ENCODE measurements at places on chromosomes 11 and 22.

DNA sequence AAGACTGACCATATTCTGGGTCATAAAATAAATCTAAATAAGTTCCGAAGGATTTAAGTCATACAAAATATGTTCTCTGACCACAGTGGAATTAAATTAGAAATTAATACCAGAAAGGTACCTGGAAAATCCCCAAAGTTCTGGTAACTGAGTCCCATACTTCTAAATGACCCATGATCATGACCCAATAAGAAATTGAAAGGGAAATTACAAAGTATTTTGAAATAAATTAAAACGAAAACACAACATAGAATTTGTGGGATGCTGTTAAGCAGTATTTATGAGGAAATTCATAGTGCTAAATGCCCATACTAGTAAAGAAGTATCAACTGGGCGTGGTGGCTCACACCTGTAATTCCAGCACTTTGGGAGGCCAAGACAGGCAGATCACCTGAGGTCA is 23.4 kb upstream of the IL10RA start:
- DNase-seq = no peak

DNA sequence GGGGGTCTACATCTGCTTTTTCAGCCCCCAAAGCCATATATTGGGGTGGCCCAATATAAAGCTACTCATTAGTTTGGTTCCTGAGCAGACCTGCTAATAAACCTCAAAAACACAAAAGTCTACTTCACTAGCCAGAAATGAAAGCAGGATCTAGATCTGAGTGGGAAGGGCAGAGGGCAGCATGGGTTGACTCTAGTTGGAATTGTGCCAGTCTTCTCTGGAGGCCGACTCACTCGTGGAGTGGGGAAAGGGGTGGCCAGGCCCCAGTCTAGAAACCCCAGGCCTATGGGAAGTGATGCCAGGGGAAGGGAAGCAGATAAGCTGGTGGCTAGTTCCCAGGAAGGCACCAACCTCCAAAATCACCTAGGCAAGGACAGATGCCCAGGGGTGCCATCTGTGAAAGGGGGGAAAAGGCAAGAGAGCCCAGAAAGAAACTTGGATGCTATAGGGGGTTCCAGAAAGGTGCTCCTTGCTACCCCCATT is 5.3 kb downstream of the PATZ1 start:
- no peak for DNase-seq

- no peak for DNase-seq
Observed at GRCh38 chr22:29839039-29839438, 965 bp upstream of the ASCC2 start.

DNA sequence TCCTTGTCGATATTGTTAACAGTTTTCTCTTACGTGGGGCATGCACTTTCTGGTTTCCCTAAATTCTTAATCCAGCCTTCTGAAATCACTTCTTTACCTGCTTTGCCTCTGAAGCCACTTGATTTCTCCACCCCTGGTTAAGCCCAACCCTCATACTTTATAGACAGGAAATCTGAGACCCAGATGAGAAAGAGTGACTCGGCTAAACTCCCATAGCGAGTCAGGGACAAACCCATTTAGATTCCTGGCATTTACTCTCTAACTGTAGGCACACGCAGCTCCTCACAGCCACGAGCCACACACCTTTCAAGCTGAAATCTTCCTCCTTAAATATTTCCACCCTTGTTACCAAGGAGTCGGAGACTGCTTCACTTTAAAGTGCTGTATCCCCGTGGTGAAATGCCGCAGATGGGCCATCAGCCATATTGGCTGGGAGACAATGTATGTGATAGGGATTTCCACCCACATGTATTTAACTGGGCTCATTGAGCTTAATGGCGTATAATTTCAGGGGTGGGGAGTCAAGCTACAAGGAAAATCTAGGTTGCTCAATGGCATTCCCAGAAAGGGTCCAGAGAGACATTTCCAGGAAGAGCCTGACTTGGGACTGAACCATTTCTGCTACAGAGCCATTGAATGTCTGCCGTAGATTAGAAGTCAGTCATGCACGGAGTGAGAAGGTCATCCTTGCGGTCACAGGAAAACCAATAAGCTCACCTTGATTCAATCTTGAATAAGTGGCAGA is 49.9 kb upstream of the GRK3 start:
- DNase-seq = no peak

DNA sequence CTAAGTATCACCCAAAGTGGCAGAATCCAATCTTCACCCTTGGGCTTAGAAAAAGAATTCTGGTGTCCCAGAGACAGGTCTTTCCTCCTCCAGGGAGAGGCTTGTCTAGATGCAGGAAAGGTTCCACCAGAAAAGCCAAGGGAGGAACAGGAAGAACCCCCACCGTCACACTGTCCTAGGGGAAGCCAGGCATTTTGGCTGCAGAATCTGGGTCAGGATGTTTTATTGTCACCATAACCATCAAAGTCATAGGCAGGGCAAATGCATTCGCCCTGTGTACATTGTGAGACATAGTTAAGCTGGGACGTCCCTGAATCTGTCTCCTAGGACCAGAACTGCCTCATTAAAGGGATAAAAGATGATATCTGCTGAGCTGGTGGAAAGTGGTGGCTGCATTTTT is 590.5 kb downstream of the OPCML start:
- no peak for DNase-seq

DNA sequence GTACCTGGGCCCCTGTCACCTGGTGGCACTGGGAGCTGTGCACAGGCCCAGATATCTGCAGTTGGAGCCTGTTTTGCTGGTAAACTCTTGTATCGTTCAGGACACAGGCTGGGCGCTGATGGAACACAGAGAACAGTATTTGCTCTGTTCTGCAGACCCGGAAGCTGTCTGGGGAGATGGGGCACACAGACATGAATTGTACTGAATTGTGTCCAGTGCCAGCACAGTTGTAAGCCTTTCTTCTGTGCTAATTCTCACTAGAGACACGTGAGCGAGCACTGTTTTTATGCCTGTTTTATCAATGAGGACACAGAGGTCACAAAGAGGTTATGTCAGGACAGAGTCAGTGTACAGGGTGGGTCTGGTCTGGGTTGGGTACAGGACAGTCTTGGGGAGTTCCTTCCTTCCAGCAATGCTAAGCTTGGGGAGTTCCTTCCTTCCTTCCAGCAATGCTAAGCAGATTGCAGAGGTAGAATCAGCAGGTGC is 24.4 kb upstream of the ACR start:
- DNase-seq = no peak

GRCh38 chr11:96110302-96110701 is 186.4 kb upstream of the MTMR2 start:
- DNase-seq = no peak

DNA sequence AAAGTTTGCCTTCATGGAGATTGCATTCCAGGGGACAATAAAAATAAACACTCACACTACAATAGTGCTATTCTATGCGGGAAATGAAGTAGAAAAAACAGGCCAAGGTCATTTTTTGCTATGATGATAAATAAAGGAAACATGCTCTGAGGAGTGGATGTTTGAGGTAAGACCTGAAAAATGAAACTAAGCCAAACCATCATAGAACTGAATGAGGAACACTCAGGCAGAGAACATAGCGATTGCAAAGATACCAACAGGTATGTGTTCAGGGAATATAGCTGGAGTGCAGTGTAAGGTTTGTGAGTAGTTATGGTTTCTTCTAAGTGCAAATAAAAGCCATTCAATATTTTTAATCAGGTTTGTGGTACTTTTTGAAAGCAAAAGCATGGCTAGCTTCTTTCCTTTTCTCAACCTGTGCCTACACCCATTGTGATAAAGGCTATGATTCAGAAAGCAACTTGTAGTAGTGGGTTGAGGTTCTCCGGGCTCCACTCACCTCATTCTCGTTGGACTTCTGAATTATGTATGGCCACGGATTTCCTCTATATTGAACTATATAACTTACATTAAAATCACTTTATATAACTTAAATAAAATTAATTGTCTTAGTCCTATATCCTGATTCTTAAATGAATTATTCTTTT is 278.2 kb upstream of the CHORDC1 start:
- no peak for DNase-seq

DNA sequence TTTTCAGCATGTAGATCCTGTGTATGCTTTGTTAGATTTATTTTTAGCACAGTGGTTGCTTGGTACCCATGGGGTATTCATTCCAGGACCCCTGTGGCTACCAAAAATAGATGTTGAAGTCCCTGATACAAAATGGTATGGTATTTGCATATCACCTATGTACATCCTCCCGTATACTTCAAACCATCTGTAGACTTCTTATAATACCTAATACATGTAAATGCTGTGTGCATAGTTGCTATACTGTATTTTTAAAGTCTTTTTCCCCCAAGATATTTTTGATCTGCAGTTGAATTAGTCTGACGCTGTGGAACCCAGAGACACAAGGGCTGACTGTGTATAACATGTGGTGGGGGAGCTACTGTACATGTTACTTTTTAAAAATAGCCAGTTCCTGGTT is 101.1 kb downstream of the ATXN10 start:
- no peak for DNase-seq

DNA sequence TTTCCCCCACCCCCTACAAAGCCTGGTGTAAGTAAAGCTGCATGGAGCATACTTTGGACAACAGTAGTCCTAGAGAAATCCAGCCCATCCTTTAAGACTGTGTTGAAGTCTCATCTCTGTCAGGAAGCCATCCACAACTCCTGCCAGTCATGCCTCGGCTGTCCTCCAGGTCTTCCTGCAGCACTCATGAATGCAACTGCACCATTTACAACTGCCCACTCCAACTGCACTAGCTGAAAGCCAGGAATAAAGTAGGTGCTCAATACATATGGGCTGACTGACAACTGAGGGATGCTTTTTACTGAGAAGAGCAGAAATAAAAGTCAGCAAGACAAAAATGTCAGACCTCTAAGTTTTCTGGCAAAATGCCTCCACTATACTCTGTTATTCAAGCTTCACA is 27.4 kb downstream of the IL18BP start:
- no peak for DNase-seq

DNA sequence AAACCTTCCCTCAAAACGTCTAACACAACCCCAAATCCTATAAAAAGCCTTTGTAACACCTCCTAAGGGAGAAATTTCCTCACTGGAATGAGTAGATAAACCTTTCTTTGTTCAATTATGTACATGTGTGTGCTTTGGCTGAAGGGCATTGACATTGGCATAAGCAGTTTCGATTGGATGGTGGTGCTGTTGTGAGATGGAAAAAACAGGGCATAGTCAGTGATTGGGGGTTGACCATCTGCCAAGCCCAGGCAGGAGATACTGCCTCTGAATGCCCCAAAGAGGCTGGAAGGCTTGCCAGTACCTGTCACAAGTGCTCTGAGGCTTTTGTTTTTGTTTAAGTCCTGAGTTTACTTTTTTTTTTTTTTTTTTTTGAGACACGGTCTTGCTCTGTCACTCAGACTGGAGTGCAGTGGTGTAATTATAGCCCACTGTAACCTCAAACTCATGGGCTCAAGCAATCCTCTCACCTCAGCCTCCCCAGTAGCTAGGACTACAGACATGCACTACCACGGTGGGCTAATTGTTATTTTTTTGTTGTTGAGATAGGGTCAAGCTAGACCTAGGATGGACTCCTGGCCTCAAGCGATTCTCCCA is 1.2 kb upstream of the CCDC117 start:
- no peak for DNase-seq

DNA sequence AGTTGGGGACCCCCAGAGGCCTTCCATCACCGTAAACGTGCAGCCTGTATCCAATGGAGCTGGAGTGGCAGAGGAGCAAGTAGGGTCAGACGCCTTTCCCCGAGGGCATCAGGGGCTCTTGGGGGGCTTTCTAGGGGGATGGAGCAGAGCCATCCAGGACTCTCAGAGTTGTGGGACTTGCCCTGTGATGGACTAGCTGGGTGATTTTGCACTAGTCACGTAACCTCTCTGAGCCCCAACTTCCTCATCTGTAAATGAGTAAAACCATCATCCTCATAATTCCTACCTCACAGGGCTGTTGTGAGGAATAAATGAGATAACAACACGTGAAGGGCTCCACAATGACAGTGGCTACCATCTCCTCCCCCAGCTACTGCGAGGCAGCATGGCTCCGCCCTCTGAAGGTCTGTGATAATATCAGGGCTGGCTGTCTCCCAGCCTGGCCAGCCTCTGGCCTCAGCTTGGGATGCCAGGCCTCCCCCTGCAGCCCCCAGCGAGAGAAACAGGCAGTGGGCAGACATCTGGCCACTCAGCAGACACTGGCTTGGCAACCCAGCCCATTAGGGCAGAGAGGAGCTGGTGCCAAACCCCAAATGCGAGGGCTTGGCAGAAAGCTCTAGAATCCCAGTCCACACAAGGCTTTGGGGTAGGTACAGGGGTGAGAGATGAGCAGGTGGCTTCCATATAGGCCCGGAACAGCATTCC is 6.7 kb downstream of the USP2 start:
- DNase-seq = no peak

DNA sequence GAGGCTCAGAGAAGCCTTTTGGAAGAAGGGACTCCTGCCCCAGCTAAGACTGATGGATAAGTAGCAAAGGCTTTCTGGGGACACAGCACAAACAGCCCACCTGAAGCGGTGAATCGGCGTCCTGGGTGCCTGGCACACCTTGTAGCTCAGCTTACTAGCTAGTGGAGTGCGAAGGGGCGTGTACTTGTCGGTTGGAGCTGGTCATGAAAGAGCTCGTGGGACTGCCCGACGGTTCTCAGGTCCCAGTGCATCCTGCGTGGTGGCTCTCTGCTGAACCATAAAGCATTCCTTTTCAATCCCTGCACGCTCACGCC is 690 bp upstream of the UVRAG start:
- DNase-seq = no peak

- DNase-seq = no peak
Observed at GRCh38 chr11:119798656-119799055, 69.7 kb upstream of the NECTIN1 start.

- DNase-seq = no peak
Observed at GRCh38 chr11:61983419-61983818, 16.0 kb upstream of the FTH1 start.

GRCh38 chr11:57493507-57494503 is 21.7 kb downstream of the SLC43A1 start:
- DNase-seq = peak; percentile 68

DNA sequence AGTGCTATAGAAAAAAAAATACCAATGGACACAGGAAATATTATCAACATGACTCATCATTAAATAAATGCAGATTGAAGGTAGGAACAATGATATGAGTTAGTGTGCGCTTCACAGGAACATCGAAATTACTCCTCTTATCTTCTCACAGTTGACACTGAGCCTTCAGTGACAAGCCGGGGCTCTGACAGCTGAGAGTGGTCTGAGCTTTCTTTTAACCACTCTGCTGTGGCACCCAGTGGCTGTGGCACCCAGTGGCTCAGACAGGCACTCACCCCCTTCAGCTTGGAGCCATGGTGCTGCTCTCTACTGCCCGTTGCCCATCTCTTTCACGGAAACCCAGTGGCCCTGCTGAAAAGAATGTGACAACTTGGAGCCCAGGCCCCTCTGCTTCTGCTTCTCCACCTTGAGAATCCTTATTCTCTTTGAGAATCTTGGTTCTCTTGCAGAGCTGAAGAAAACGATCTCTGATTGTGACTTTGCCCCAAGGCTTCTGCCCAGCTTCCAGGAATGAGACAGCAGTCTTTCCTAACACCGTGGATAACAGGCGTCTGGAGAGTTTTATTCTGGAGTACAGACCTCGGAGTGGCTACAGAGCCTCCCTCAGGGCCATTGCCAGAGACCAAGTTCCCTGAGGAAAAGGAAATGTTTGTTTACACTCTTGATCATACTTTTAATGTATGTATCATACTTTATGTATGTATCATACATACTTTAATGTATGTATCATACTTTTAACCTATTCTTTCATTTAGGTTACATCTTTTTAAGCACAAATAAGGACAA is 37.1 kb upstream of the OR8B8 start:
- DNase-seq = no peak
